ENCODE measurements at places on chromosomes 1 and 21. TPM values are rescaled to one million over a fixed set of nuclear protein-coding genes. Genes with fewer than 3 reads are reported as not detected.

DNA sequence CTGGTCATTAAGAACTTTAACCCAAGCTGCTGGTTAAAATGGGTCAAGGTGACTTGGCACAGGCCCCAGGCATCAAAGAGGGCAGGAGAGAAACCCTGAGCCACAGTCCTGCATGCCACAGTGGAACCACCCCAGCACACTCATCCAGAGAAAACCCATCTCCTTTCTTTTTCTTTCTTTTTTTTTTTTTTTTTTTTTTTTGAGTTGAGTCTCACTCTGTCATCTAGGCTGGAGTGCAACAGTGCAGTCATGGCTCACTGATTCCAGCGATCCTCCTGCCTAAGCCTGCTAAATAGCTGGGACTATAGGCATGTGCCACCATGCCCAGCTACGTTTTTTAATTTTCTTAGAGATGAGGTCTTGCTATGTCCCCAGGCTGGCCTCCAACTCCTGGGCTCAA lies 109.2 kb upstream of the RAB4A start:
- DNase-seq = no peak

DNA sequence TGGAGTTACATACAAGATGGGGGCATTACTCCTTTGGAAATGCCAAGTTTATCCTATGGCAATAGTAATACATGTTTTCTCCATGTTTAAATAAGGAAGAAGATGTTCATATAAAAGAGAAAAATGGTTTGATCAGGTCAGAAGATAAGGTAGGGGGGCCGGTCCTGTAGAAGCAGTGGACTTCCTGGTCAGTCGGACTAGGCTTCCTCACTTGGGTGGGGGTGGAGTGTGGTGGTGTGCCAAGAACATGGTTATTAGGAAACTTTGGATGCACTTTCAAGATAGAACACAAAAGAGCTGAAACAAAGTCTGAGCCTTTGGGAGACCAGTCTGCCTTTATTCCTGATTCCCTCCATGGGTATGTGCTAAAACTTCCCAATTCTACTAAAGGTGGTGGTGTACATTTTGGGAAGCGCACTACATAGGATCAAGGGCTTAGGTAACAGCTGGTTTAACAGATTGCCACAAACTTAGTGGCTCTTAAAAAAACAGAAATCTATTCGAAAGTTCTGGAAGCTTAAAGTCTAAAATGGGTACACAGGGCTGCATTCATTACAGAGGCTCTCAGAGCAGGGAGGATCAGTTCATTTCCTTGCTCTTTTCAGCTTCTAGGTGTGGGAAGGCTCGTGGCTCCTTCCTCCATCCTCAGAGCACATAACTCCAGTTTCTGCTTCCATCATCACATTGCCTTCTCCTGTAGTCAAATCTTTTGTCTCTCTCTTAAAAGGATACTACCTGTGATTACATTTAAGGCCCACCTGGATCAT lies 64.6 kb downstream of the KDM1A start:
- no peak for DNase-seq

DNA sequence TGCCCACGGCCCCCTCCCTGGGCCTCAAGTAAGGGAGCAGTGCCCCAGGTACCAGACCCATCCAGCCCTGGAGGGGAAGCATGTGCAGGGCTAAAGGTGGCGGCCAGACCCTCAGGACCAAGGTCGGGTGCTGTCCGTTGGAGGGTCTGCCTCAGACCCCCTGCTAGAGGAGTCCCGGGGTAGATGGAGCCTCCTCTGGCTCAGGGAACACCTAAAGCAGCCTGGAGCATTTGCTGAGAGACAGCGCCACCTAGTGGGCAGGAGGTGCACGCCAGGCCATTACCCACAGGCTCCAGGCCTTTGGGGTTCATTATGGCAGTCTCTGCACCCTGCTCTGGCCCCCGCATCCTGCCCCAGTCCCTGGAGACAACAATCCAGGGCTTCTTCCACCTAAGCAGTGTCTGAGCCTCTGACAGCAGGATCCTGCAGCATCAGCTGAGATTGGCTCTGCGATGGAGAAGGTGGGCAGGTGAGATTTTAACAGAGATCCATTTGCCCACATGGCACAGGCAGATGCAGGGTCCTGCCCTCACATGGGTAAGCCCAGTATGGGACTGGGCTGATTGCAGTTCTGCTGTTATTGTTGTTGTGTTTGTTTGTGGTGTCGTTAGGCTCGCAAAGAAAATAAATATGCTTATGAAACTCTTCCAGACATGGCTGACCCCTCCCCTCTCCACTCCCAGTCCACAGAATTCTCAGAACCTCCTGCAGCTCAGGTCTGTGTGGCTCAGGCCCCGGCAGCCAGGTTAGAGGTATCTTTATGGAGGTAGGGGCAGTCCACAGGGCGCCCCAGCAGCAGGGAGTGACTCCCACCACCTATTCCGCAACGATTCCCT lies 42.4 kb downstream of the CTNNBIP1 start:
- peak; percentile 55 for DNase-seq

Gene PGLYRP4
- total RNA-seq = not detected

DNA sequence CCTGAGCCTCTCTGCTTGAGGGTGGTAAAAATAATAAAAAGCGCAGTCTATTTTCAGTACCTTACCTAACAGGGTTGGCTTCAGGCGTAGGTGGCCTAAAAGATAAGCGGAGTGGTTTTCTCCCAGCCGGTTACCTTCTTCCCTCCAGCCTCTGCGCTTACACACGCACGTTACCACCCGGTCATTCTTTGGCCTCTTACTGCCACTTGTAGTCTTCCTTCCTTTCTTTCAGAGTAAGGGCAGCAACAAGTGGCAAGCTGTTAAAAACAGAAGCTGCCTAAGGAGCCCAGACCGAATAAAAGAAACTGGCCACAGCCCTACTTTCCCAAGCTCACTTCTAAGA lies 35.4 kb downstream of the CLCA1 start:
- no peak for DNase-seq

- no peak for DNase-seq
Observed at GRCh38 chr1:170198584-170198983, 52.8 kb downstream of the NTMT2 start.

Gene RGS1
- 13.6 TPM for total RNA-seq

- DNase-seq = no peak
Observed at GRCh38 chr1:119954476-119955422, 58.4 kb upstream of the ADAM30 start.

Gene GFI1
- 0.44 TPM for total RNA-seq

Gene S100B
- total RNA-seq = 415 TPM

Gene PLA2G2D
- total RNA-seq = not detected

GRCh38 chr1:185914089-185914488 lies 179.9 kb downstream of the HMCN1 start:
- no peak for DNase-seq

DNA sequence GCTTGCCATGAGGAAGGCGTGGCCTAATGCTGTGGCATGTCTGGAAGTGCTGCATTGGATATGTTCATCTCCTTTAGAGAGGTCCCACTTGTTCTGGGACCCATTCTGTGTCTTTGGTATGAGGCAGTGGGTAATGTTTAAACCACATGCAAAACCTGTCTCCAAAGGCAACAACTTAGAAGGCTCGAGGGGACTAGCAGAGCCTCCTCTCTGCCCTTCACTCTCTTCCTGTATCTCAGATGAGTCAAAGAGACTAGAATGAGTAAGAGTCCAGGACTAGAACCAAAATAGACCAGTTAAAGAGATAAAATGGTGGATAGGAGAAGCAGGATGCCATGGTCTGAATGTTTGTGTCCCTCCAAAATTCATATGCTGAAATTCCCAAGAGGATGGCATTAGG lies 220.8 kb upstream of the KIAA0040 start:
- DNase-seq = no peak

GRCh38 chr1:229685149-229685548 lies 59.1 kb downstream of the URB2 start:
- DNase-seq = no peak

Gene MAP3K6
- total RNA-seq = 21.7 TPM

Gene OLFML2B
- 64.5 TPM for total RNA-seq

Gene PM20D1
- total RNA-seq = 0.99 TPM

DNA sequence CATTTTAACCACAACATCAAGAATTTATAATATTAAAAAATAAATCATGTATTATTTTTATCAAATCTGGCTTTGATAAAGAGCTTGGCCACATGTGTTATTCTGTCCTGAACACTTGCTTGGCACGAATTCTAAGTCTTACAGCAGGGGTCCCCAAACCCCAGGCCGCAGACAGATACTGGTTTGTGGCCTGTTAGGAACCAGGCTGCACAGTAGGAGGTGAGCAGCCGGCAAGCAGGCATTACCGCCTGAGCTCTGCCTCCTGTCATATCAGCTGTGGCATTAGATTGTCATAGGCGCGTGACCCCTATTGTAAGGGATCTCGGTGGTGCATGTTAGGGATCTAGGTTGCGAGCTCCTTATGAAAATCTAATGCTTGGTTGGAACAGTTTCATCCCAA lies 127.6 kb upstream of the IVNS1ABP start:
- DNase-seq = no peak

Gene OR2G6
- total RNA-seq = not detected

Gene EXTL1
- 3.0 TPM for total RNA-seq

GRCh38 chr1:246907472-246907871 lies 24.3 kb downstream of the AHCTF1 start:
- DNase-seq = no peak

Gene ARHGEF10L
- 27.4 TPM for total RNA-seq

Gene HLCS
- total RNA-seq = 16.7 TPM

Gene GSTM2
- 50.6 TPM for total RNA-seq

Gene GPR153
- total RNA-seq = 12.8 TPM

Gene FAM110D
- 0.10 TPM for total RNA-seq

Gene KCND3
- total RNA-seq = 20.4 TPM

Gene OR2L5
- 0.17 TPM for total RNA-seq

DNA sequence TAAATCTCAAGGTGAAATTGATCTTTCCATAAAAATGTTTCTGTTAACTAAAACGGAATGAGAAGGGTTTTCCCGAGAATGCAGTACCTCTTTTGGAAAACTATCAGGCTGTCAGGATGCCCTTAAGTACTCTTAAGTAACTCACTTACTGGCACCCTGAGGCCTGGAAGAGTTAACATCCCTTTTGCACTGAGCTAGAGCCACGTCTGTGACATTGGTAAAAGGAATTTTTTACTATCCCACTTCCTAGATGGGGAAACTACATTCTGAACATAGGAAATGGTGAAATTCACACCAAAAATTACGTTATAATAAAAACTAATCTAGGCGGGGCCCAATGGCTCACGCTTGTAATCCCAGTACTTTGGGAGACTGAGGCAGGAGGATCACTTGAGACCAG lies 39.7 kb upstream of the MAP10 start:
- DNase-seq = no peak

DNA sequence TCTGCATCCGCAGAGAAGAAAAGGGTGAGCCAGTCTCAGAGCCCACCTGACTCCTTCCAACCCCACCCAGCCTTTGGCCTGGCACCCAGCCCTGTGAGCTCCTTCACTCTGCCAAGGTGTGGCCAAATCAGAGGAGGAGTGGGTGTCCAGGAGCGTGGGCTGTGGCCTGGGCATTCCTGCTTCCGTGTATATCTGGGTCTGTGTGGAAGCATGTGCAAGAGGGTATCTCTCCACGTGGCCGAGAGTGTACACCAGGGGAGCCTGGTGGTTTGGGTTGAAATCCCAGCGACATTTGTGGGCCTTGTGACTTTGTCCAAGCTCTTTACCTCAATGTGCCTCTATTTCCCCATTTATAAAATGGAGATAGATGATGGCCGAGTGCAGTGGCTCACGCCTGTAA lies 29.8 kb downstream of the CDCP2 start:
- no peak for DNase-seq

- peak; percentile 14 for DNase-seq
Observed at GRCh38 chr21:41641821-41642701, 124.8 kb downstream of the RIPK4 start.

- DNase-seq = no peak
Observed at GRCh38 chr1:62361431-62361830, 42.2 kb upstream of the KANK4 start.

Gene VHLL
- total RNA-seq = 0.50 TPM

Gene TOR1AIP2
- 67.3 TPM for total RNA-seq

Gene NBPF6
- total RNA-seq = not detected
